ENCODE measurements at places on chromosomes 7 and 10. TPM values are rescaled to one million over a fixed set of nuclear protein-coding genes. Genes with fewer than 3 reads are reported as not detected.

Gene SRRM3
- polyA plus RNA-seq: not detected

Gene C7orf57
- polyA plus RNA-seq: 0.13 TPM

Gene TRPV5
- polyA plus RNA-seq: not detected

Gene GARS1
- polyA plus RNA-seq: 73.0 TPM

Gene CELF2
- polyA plus RNA-seq: 153 TPM

Gene ARHGAP22
- not detected for polyA plus RNA-seq

Gene LHFPL3
- polyA plus RNA-seq: not detected

Gene PROSER2
- polyA plus RNA-seq: 0.39 TPM

Gene ADK
- polyA plus RNA-seq: 52.4 TPM

Gene CRCP
- polyA plus RNA-seq: 36.1 TPM

Gene ZPBP
- not detected for polyA plus RNA-seq

Gene ANKRD7
- polyA plus RNA-seq: not detected

Gene CUX1
- polyA plus RNA-seq: 10.3 TPM

Gene CTAGE15
- polyA plus RNA-seq: 0.19 TPM

Gene OPN1SW
- not detected for polyA plus RNA-seq

Gene TAS2R4
- polyA plus RNA-seq: 0.08 TPM

Gene CNOT4
- polyA plus RNA-seq: 19.6 TPM

Gene FANK1
- polyA plus RNA-seq: not detected

Gene STOX1
- 1.0 TPM for polyA plus RNA-seq

Gene TMEM72
- not detected for polyA plus RNA-seq

Gene PDAP1
- polyA plus RNA-seq: 35.6 TPM

Gene MRC1
- not detected for polyA plus RNA-seq

Gene GRID2IP
- 0.09 TPM for polyA plus RNA-seq

Gene LEP
- polyA plus RNA-seq: not detected

Gene COBL
- polyA plus RNA-seq: not detected

Gene DPYSL4
- polyA plus RNA-seq: not detected

Gene VWDE
- 1.0 TPM for polyA plus RNA-seq

Gene BTBD16
- not detected for polyA plus RNA-seq

Gene SEMA3E
- not detected for polyA plus RNA-seq

Gene LSM5
- 141 TPM for polyA plus RNA-seq

Gene CRHR2
- not detected for polyA plus RNA-seq

Gene IGF2BP3
- polyA plus RNA-seq: 0.64 TPM

Measured in naive thymus-derived CD8-positive, alpha-beta T cell (primary cell).